ENCODE measurements at places on chromosomes 7 and 10. TPM values are rescaled to one million over a fixed set of nuclear protein-coding genes. Genes with fewer than 3 reads are reported as not detected.

FLNC gene
- total RNA-seq = 0.27 TPM

TAS2R41 gene
- not detected for total RNA-seq

SORBS1 gene
- 97.0 TPM for total RNA-seq

SLIT1 gene
- not detected for total RNA-seq

ZNF727 gene
- not detected for total RNA-seq

BBIP1 gene
- total RNA-seq = 10.7 TPM

C10orf62 gene
- total RNA-seq = 2.2 TPM

SLC26A3 gene
- 0.15 TPM for total RNA-seq

CALN1 gene
- 0.98 TPM for total RNA-seq

NKX2-3 gene
- not detected for total RNA-seq

Measured in right lobe of liver (tissue), 6 donors.